ENCODE measurements at places on chromosomes 4 and X. TPM values are rescaled to one million over a fixed set of nuclear protein-coding genes. Genes with fewer than 3 reads are reported as not detected.

Gene KLF8
- 5.7 TPM for total RNA-seq

Gene ARL9
- total RNA-seq, result not detected

Gene EBP
- 76.2 TPM for total RNA-seq

Gene PRIMPOL
- total RNA-seq, result 12.5 TPM

Gene ARSJ
- total RNA-seq, result 14.6 TPM

Gene UGT2A1
- total RNA-seq, result not detected

Gene UGT2B10
- not detected for total RNA-seq

Gene CSAG3
- not detected for total RNA-seq

Gene NAP1L5
- total RNA-seq, result 9.6 TPM

Gene DACH2
- total RNA-seq, result not detected

Gene SAGE1
- not detected for total RNA-seq

Gene ESX1
- not detected for total RNA-seq

Gene EVC2
- total RNA-seq, result 5.7 TPM

Gene SPANXN4
- not detected for total RNA-seq

Gene DCAF8L2
- not detected for total RNA-seq

Gene ATP8A1
- total RNA-seq, result 11.4 TPM

Gene CXXC4
- not detected for total RNA-seq

Gene SLC10A4
- total RNA-seq, result 0.21 TPM

Gene CSN1S1
- total RNA-seq, result not detected

Gene STIM2
- 17.2 TPM for total RNA-seq

Gene TMPRSS11A
- total RNA-seq, result not detected

Gene EGFL6
- total RNA-seq, result not detected

Gene HSFX2
- total RNA-seq, result not detected

Gene FMR1NB
- total RNA-seq, result not detected

Gene FGD1
- total RNA-seq, result 16.5 TPM

Gene GAGE12F
- total RNA-seq, result not detected

Gene SLC7A11
- 0.75 TPM for total RNA-seq

Gene TMEM144
- 4.0 TPM for total RNA-seq

Gene BEND2
- total RNA-seq, result not detected

Gene SLC4A4
- 0.32 TPM for total RNA-seq

Gene TMPRSS11F
- not detected for total RNA-seq

Gene CCDC149
- 8.7 TPM for total RNA-seq

Gene HTN1
- not detected for total RNA-seq

Gene LRCH2
- 5.2 TPM for total RNA-seq

Gene SH3TC1
- total RNA-seq, result 64.5 TPM

Gene PRR32
- not detected for total RNA-seq

Gene PF4V1
- total RNA-seq, result not detected

Gene NSG1
- total RNA-seq, result not detected

Gene LDB2
- 137 TPM for total RNA-seq

Gene SLC6A14
- not detected for total RNA-seq

Data from ascending aorta (tissue), 2 donors.